Skeletal muscle cell (primary cell): ENCODE measurements at places on chromosomes 12 and 14.

DNA sequence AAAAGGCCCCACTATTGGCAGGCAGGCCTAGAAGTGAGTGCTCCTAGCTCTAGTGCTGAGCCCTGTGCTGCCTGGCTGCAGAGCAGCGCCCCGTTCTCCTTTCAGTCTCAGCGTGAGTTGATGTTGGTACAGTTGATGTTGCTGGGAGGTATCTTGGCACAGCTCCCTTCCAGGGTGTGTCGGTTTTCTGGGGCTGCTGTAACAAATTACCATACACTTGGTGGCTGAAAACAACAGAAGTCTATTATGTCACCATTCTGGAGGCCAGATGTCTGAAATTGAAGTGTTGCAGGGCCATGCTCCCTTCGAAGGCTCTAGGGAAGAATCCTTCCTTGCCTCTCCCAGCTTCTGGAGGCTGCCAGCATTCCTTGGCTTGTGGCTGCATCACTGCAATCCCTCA, 151.4 kb downstream of the TSPAN9 start:
- DNase-seq: no peak

GRCh38 chr12:105256011-105256410, 20.0 kb upstream of the APPL2 start:
- DNase-seq: no peak

DNA sequence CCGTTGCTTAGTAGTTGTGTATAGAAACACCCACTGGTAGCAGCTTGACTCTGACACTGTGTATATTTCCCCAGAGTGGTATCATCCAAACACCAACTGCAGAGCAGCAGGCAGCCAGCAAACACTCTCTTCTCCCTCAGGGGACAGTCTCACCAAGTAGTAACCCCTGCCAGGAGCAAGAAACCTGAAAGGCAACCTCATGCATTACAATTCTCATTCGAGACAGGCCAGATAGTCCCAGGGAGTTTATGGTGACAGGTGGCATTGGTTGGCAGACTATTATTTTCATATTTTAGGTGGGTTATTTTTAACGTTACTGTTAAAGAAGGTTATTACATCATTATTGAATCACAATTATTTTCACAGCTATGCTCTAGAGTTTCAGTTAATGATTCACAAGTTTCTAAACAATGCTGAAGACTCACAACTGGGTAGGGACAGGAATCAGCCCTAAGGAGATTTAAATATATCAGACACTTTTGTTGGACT, 222.8 kb downstream of the EGLN3 start:
- no peak for DNase-seq

- DNase-seq: no peak
Measured at GRCh38 chr14:105143451-105144025, 25.0 kb downstream of the JAG2 start.

GRCh38 chr12:778615-779014, 26.2 kb downstream of the WNK1 start:
- no peak for DNase-seq

- DNase-seq: peak; percentile 52
Measured at GRCh38 chr14:75631453-75631831, 29.2 kb downstream of the ERG28 start.

- no peak for DNase-seq
Measured at GRCh38 chr12:46900734-46901463, 75.1 kb upstream of the SLC38A4 start.

GRCh38 chr12:22684140-22685118, 59.5 kb downstream of the ETNK1 start:
- DNase-seq: no peak

GRCh38 chr14:92660571-92660970, 87.9 kb downstream of the LGMN start:
- DNase-seq: no peak

DNA sequence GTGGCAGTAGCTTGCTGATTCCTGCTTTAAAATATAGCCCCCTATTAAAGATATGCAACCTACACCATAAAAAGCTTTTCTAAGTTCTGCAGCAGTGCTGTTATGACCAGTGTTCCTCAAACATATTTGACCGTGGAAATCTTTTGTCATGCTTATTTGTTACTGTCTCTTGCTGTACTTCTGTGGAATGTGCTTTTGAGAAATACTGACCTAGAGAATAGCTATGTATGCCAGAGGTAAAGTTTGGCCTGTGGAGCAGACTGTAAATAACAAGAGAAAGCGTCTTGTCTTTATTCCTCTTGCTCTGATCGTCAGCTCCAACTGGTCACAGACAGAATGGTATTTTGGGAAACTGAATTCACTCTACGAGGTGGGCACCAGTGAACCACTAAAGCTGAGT, 239.0 kb downstream of the FBXL14 start:
- DNase-seq: no peak

DNA sequence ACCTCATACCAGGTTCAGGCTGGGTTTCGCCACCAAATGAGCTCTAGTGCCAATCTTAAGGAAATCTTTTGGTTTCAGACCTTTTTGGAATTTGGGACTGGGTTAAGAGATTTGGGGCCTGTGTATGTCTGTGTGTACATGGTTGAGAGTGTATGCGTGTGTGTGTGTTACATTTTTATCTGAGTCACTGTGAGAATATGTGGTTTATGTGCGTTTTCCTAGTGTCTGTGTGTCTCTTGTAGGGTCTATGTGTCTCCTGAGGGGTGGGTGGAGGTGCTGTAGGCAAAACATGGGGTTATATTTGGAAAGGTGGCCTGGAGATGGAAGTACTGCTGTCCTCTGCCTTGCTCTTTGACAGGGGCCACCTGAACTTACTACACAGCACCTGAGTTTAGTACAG, 17.9 kb downstream of the C12orf43 start:
- DNase-seq: no peak

DNA sequence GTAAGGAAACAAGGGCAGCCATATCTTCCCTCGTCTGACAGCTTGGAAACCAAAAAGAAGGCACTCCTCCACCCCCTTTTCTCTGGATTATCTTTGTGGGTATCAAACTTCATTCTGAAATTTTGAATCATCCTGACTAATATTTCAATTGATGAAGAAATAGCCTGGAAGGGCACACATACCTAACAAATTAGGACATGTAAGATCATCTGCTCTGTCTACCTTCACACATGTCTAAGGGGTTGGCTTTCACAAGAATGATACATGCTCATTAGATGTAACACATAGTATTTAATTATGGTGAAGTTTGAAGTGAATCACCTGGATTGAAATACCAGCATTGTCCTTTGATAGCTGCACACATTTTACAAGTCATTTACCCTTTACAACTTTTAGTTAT, 348.1 kb upstream of the RPL10L start:
- DNase-seq: no peak

GRCh38 chr14:29536886-29537511, 390.6 kb downstream of the PRKD1 start:
- DNase-seq: no peak

GRCh38 chr12:81958406-81958805, 199.3 kb upstream of the PPFIA2 start:
- no peak for DNase-seq

- DNase-seq: no peak
Measured at GRCh38 chr14:95041477-95042020, 115.8 kb downstream of the DICER1 start.

DNA sequence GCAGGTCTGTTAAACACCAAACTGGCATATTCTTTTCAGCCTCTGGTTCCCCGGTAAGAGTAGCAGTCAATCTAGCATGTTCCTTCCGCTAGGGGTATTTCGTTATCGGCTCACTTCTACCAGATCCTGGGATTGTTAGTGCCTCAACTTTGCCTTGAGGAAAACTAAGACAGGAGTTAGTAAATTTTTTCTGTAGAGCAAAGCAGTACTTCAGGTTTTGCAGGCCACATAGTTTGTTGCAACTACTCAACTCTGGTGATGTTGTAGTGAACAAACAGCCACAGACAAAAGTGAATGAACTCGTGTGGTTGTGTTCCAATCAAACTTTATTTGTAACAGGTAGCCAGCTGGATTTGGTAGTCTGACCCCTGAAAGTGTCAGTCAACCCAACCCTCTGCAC, 6.3 kb upstream of the CDH24 start:
- DNase-seq: no peak
